ENCODE measurements at places on chromosomes 2 and 18.

GRCh38 chr2:157822993-157823392 lies 53.1 kb downstream of the ACVR1 start:
- no peak for DNase-seq

- no peak for DNase-seq
Observed at GRCh38 chr18:49856496-49856895, 43.2 kb upstream of the ACAA2 start.

- no peak for DNase-seq
Observed at GRCh38 chr2:168920504-168921157, 19.5 kb downstream of the G6PC2 start.

GRCh38 chr2:238100821-238101771 lies 956 bp downstream of the ESPNL start:
- no peak for DNase-seq

DNA sequence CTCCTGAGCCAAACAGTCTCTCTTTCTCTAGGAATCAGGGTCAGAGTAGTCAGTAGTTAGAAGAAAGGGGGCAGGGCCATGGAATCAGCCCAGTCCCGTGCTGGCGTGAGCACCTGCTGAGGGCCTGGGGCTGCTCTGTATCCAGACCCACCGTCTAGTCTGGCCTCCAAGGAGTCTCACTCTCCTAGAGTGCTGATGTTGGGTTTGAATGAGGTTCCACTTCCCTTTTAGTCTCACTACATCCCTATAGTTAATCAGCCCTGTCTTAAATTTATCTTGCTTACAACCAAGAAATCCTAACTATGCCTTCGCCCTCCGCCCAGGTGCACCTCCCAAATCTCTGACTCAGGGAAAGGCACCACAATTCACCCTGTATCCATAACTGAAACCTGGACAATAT lies 13.4 kb upstream of the KCTD1 start:
- DNase-seq, result no peak

DNA sequence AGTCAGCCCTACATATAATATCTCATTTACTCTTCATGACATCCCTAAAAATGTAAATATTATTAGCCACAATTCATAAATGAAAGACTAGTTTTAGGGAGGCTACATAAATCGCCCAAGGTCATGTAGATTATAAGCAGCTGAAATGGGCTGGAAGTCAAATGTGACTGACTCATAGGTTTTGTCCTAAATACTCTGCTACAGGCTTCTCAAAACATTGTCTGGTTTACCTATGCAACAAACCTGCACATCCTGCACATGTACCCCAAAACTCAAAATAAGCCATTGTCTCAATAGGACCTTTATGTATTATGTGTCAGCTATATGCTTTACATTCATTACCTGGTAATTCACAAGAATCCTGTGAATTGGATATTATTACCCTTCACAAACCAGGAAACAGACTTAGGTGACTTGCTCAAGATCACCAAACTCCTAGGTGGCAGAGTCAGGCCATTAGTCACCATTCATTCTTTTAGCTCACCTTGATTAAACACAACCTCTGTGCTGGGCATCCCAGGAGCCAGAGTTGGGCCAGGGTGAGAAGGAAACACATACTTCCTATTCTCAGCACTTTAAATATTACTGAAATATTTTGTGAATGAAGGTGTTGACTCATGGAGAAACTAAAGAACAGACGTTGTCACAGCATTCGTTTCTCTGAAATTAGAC lies 69.4 kb upstream of the CPO start:
- no peak for DNase-seq

- DNase-seq, result no peak
Observed at GRCh38 chr18:49521216-49521835, 34.3 kb upstream of the C18orf32 start.

DNA sequence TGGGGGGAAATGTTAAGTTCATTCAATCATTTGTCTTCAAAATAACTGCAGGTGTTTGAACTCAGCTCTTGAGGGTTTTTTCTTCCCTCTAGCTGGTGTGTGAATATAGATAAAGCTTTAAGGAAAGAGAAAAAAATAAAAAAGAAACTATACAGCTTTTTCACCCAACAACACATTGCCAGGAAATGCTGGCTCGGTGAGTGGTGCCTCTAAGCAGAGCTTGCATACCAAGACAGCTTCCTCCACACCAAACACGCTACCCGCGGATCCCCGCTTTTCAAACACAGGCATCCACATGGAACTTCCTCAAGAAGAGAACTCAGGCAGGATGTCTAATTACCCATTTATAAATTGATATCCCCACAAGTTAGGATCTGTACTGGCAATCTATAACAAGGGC lies 69.8 kb upstream of the TANK start:
- no peak for DNase-seq

DNA sequence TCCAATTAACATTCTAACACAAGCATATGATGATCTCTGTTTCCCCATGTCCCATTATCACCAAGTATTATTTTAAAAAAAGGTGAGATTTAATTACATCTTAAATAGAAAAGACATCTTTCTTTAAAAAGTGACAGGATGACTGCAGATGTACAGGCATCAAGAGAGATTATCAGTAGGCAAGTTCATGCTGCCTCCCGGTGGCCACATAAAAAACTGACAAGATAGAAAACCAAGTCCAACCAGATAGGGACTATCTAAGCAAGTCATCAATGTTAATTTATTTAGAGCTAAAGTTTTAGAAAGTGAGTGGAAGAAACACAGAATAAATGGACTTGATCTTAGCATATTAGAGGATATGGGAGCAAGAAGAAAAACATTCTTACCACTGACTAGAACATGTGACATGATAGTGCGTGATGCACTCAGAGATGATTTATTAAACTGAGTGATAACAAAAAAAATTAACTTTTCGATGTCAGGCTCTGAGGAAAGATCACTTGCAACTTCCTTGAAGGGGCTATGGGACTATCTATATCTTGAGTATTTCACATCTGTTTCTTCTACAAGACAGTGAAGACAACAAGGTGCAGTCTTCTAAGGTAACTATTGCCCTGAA lies 5.4 kb upstream of the TDRD15 start:
- no peak for DNase-seq

DNA sequence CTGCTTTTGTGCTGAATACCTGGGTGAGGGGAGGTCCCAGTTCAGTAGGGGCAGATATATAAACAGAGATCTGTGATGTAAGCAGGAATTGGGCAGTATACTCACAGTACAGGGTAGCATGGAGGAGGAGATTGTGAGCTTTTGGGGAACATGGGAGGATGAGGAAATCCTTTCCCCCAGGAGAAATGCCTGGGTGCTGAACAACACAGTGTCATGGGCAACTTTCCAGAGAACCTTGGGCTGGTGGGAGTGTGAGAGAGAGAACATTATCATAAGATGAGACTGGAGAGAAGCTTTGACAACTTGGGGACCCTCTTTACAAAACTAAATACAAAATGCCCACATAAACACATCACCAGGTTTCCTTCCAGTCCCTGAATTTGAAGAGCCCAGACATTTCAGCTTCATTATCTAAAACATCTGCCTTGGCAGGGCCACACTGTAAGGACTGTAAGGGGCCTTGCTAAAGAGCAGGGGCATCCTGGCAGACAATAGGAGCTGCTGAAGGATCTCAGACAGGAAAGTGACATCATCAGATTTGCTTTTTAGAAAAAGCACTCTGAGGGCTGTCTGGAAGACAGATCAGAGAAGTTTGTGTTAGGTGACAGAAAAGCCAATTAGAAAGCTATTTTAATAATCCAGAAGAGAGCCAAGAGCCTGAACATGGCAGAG lies 303.1 kb upstream of the FBXO11 start:
- no peak for DNase-seq

DNA sequence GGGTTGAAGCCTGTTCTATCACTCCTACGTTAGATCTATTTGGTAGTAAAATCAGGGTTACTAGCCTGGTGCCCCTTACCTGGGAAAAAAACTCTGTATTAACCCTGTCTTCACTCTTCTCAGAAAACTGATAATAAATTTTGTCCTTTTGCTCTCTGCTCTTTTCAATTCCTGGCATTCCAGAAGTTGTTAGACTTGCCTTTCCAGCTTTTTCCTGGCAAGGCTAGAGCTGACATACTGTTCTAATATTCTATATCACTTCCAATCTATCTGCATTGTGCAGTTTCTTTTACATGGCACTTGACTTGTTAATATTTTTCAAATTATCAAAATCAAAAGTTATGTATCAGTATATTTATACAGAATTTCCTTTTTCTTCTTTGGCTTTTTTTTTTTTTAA lies 162.2 kb downstream of the FIGN start:
- DNase-seq, result no peak

- no peak for DNase-seq
Observed at GRCh38 chr2:25227576-25227975, 59.2 kb upstream of the POMC start.

GRCh38 chr18:27556741-27557140 lies 371.6 kb upstream of the CHST9 start:
- DNase-seq, result no peak

GRCh38 chr2:96522304-96523203 lies 14.0 kb upstream of the ARID5A start:
- no peak for DNase-seq

DNA sequence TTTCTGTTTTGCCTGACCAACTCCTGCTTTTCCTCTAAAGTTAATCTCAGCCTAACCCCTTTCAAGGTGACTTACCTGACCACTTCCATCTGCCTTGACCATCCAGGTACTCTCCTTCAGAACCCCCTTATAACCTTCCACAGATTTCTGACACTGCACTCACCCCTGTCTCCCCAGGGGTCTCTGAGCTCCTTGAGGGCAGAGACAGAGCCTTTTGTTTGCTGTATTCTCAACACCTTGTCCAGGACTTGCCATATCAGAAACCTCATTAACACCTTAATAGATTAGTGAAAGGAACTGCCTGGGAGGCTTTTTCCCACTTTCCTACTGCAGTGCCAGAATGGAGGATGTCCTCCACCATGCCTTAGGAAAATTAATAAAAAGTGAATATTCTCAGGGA lies 119.7 kb upstream of the SERPINE2 start:
- DNase-seq, result no peak

- no peak for DNase-seq
Observed at GRCh38 chr2:3146772-3147650, 230.6 kb downstream of the EIPR1 start.
